Stimulated activated CD8-positive, alpha-beta memory T cell treated with anti-CD3 and anti-CD28 coated beads, Interleukin-2, amount 100 ng/mL, for 1 hour (primary cell): ENCODE measurements at places on chromosomes 4 and X.

- DNase-seq, result no peak
These were observed 25.6 kb upstream of the PLS3 start for GRCh38 chrX:115535421-115535820.

DNA sequence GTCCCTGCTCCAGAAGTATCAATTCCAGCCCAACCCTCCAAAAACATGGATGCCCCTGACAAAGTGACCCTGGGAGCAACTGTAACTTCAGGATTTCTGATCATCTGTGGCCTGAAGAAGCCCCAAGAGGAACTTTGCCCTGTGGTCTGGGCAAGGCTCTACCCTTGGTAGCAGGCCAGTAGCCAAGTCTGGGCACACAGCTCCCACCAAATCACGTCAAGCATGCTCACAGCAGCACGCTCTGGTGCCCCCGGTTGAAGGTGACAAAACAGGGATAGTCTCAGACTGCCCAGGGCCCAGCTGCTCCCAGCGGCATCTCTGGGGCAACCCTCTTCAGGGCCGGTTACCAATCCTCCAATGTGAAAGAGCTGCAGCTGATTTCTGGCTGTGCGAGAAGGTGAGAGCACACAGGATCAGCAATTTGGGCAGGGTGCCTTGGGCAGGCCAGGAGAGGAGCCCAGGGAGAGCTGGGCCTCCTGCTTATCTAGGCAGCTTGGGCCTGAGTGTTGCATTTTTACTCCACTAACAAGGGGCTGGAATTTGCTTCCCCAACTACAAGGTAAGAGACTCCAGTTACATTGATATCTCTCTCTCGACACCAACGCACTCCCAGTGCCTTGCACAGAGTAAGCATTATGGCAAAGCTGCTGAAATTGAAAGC, 418.1 kb downstream of the BCOR start:
- DNase-seq, result no peak

DNA sequence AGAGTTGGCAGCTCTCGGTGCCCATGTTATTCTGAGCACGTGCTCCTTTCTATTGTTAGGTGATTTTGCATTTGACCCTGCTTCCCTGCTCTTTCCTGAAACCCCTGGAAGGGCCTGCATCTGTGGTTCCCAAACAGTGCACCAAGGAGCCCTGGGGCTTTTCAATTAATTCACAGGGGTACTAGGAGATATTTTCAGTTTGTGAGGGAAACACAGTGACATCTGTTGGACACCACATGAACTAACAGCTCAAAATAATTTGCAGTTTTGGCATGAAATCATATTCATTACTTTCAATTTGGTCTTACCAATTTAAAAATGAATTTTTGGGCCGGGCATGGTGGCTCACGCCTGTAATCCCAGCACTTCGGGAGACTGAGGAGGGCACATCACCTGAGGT, 156.6 kb downstream of the GATB start:
- DNase-seq, result no peak

GRCh38 chrX:103565752-103566151, 19.6 kb upstream of the TCEAL4 start:
- no peak for DNase-seq

DNA sequence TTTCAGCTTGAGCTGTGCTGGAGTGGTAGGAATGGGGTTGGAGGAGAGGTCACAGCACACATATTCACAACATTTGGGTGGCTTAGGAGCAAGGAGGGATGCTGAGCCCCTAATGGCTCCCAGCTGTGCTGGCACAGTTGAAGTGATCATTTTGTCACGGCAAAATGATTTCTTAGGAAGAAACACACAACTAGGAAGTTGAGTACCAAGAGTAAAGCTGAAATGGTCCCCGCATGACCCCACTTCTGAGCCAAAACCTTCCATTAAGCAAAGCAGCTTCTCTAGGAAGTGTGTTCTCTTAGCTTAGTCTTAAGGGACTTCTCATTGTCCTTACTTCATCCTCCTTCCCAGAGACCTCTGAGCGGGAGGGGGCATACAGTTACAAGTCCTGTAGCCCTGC, 12.6 kb downstream of the CAPN6 start:
- no peak for DNase-seq

- no peak for DNase-seq
These were observed 78.9 kb downstream of the SLC10A7 start for GRCh38 chr4:146442801-146443200.

DNA sequence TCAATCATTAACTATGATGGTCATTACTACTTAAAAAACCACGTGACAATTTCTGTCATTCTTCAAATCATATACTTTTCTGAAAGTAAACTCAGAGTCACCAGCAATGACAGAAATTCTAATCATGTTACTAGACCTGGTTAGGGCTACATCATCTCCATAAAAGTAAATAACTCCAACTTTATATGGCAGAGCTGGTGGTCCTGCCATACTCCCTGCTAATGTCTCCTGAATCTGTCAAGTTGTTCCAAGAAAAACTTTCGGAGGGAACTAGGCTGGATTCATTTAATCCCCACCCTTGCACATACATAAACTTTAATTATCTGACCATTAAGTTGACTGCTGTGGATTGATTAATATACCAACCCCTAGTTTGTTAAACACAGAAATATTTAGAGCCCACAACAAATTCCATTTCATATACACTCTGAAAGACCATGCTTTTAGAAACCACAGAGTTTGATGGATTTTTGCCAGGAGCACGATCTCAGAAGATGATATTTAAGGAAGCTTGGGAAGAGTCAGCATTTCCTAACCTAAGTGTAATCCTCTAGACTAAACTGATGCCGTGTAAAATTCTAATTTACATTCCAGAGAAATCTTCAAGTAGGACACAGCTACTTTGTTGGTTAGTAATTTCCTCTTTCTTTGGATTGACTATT, 577.0 kb downstream of the FAT4 start:
- no peak for DNase-seq

DNA sequence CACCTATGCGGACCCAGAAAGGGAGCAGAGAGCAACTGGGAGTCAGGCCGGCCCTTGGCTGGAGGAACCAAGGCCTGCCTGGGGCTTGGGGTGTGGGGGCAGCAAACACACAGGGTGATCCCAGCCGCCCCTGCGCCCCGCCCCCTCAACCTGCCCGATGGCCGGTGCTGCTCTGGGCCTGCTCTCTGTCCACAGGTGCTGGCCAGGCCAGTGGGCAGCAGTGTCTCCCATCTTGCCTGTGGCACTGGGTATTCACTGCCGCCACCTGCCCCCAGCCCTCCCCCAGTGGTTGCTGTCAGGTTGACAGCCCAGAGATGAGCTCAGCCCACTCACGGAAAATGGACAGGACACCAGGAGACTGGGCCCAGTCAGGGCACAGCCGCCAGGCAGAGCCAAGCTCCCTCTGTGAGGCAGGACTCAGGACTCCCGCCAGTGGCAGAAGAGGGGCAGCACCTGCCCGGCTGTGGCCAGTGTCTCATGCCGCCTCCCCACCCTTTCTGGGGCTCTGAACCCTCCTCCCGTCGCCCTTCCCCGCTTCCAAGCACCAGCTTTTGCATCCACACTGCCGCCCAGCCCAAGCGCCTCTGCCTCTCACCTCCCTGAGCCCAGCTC, 4.7 kb downstream of the NKX1-1 start:
- no peak for DNase-seq

- DNase-seq, result no peak
These were observed 50.8 kb downstream of the MAOA start for GRCh38 chrX:43706786-43707370.

DNA sequence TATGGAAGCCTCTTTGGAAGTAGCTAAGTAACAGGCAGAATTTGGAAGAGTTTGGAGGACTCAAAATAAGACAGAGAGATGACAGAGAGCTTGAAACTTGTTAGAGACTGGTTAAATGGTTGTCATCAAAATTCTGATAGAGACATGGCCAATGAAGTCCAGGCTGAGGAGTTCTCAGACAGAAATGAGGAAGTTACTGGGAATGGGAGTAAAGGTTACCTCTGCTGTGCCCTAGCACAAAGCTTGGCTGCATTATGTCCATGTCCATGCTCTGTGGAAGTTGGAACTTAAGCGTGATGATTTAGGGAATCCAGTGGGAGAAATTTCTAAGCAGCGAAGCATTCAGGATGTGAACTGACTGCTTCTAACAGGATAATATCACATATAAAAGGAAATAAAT, 146.2 kb upstream of the NDST4 start:
- DNase-seq, result no peak

DNA sequence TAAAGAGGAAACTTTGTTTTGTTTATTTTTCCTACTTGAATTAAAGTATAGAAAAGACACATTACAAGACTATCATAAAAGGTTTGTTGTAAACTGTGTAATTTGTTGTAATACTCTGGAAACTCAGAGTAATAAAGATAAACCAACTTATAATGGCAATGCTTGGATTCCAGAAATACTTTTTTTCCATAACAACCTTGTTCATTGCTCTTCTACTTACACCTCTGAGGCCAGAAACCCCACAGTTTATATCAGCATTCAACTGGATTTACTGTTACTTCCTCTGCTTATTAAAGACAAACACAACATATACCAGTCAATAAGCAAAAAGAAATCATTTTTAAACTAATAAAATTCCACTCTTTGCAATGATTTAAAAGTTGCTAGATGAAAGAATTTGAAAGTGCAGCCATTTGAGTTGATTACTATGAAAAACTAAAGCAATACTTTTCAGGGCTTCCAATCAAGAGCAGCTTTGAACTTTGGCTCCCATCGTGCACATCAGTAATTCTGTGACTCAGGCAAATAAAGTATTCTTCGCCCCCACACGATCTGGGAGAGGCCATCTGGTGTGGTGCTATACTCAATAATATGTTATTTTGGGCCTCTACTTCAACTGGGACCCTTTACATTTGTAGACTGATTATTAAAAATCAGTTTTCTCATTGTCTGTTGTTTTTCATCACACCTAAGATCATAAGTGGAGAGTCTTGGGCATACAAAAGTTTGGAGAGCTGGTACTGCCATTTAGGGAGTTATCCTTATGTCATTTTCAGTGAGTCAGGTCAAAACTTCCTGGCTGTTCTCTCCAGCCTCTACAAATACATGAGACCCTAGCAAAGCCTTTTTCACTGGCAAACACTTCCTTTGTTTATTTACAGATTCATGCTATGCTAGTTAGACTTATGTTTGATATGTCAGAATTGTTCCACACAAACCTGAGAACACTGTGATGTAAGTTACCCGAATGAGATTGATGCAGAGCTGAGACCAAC, 20.5 kb downstream of the DDIT4L start:
- no peak for DNase-seq

DNA sequence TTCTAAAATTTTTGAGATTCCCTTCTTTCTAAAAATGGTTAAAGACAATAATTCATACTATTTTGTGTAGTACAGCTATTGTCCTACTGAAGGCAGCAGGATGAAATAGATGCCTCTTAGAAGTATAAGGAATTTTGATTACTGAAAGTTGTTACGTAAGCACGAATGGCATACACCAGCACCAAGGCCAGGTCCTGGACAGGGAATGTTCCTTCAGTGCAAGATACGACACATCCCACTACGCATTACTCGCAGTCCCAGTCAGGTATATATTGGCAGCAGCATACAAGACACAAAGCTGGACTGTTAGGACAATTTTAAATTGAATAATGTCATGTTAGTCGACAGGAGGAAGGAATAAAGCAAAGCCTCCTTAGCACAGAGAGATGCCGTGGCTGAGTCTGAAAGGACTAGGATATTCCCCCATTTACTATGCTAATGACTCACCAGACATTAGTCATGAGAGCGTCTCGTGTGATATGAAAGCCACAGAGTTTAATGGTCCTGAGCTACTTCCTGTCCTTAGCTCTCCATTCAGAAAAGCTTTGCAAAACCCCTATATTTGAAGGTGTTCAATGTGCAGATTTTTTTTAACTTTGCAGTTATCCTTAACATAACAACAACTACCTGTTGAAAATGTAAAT, 504.3 kb downstream of the FAM133A start:
- no peak for DNase-seq

DNA sequence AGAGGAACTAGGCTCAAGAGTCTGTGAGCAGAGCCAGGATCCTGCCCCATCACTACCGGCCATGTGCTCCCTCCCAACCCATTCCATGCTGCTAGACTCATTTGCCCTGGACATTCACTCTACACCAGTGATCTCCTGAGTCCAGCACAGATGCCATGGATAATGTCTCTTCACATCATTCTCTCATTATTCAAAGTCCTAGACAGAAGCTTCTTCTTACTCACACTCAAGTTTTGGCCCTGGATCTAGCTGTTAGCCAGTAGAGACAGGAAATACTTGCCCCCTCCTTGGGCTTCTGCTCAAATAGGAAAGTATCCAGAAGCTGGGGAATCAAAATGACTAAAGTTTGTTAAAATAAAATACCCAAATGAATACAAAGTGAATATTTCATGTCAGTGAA, 266.8 kb upstream of the LDB2 start:
- DNase-seq, result no peak

DNA sequence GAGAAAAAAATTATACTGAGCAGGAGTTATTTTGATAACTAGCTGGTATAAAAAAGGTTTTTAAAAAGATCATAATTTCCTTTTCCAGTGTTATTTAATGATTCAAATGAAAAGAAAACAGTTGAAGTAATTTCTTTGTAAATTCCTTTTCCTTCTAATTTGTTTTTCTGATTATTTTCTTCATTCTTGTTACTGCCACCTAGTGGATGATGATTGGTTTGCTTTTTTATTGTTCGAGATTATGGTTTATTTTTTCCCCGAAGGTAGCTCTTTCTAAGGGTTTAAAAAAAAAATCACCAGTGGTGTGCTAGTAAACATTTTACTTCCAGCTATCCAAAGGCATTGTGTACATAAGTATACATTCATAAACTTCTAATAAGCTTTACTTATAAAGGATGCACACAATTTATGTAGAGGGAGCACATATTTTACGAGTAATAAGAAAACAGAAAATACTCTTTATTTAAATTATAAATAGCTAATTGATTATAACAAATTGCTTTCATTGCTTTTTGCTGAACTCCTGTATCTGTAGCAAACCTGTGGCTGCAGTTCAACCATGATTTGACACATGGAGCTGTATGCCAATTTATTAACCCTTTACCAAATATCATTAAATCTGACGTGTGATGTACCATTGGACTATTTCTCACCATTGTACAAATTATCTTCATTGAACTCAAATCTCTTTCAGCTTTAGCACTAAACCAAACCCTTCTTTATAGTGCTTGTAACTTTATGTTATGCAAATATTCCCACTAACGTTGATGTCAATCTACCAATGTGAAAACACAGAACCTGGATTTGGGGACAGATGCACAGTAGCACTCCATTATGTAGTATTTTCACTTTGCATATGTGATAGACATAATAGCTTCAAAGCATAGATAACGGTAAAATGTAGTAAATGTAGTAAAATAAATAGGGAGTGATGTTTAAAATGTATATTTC, 97.8 kb upstream of the ANK2 start:
- DNase-seq, result no peak

DNA sequence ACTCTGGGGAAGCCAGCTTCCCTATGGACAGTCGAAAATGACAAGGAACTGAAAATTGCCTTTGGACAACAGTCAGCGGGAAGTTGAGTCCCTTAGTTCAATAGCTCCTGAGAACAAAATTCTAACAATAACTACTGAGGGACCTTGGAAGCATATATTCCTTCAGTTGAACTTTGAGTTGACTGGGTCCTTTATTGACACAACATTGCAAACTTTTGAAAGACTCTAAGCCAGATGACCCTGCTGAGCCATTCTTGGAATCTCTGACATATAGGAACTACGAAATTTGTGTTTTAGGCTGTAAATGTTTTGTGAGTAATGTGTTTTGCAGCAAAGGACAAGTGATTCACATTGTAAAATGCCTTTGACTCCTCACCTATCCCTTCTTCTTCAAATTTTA, 548.8 kb upstream of the LCORL start:
- no peak for DNase-seq

- DNase-seq, result no peak
These were observed 31.7 kb upstream of the APLN start for GRCh38 chrX:129686422-129686948.
